ENCODE measurements at places on chromosomes 6 and 20.

GRCh38 chr6:125984311-125984710 is 2.0 kb upstream of the TRMT11 start:
- no peak for DNase-seq

- no peak for DNase-seq
These were observed 725 bp upstream of the ISM1 start for GRCh38 chr20:13220194-13220903.

- DNase-seq = no peak
These were observed 50.3 kb downstream of the RRBP1 start for GRCh38 chr20:17631576-17632319.

GRCh38 chr6:98833307-98834059 is 891 bp upstream of the POU3F2 start:
- no peak for DNase-seq

- no peak for DNase-seq
These were observed 75.3 kb downstream of the TCP11 start for GRCh38 chr6:35065870-35066269.

DNA sequence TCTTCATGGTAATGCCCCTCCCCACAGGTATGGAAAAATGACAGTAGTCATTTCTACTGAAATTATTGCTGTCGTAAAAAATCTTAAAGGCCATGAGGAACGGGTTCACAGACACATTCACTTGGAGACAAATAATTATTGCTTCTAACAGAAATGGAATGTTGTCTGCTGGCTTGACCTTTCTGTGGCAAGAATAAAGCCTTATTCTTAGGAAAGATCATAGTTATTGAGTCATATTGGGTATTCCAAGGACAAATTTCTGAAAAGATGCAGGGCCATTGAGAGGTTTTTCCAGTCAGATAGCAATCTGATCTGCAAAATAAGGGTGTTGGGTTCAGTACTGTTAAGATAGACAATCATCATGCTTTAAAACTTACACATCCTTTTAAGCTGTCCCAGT is 29.2 kb downstream of the AKAP7 start:
- no peak for DNase-seq

DNA sequence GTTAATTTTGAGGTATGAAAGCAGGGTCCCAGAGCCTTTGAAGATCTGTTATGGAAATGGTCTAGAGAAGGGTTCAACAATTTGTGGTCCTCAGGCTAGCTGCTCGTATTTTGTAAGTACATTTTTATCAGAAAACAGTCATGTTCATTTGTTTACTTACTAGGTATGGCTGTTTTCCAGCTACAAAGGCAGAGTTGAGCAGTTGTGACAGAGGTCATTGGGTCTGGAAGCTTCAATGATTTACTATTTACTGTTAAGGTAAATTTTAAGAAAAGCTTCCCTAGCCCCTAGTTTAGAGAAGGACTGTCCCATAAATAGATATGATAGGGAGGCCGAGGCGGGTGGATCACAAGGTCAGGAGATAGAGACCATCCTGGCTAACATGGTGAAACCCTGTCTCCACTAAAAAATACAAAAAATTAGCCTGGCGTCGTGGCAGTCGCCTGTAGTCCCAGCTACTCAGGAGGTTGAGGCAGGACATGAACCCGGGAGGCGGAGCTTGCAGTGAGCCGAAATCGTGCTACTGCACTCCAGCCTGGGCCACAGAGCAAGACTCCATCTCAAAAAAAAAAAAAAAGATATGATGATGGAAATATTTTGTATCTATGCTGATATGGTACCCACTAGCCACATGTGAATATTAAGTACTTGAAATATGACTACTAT is 538.4 kb upstream of the CITED2 start:
- DNase-seq = no peak

- no peak for DNase-seq
These were observed 219.9 kb downstream of the HDGFL1 start for GRCh38 chr6:22789315-22789714.

DNA sequence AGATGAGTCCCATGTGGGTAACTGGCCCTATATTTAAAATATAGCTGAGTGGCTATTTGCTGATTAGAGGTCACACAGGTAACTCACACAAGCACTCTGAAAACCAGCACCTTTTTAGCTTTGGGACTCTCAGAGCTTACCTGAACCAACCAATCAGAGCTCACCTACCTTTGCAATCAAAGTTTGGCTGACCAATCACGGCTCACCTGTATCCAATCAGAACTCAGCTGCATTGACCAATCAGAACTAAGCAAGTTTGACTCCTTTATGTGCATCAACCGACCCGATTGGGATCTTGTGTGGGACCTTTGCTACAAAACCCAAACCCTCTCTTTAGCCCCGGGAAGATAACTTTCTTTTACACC is 106.8 kb upstream of the NXT1 start:
- DNase-seq = no peak

DNA sequence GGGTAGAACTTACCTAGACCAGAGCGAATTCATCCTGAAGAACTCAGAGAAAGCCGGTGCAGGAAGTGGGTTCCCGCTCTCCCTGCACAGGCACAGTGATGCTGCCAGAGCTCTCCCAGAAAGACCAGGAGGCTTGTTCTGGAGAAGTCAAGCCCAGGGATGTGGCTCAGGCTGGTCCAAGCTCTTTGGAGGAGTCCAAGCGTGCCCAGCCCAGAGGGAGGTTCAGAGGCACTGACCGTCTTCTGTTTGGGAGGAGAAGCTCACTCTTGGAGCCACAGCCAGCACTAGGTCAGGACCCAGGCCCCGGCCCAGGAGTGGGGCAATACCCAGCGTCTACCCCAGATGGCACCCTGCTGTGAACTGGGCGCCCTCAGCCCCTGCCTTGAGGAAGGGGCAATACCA is 1.5 kb upstream of the PMEPA1 start:
- DNase-seq = no peak

GRCh38 chr20:39795401-39796272 is 833.5 kb downstream of the DHX35 start:
- DNase-seq = no peak

GRCh38 chr20:37294262-37294981 is 5.0 kb downstream of the MANBAL start:
- no peak for DNase-seq

DNA sequence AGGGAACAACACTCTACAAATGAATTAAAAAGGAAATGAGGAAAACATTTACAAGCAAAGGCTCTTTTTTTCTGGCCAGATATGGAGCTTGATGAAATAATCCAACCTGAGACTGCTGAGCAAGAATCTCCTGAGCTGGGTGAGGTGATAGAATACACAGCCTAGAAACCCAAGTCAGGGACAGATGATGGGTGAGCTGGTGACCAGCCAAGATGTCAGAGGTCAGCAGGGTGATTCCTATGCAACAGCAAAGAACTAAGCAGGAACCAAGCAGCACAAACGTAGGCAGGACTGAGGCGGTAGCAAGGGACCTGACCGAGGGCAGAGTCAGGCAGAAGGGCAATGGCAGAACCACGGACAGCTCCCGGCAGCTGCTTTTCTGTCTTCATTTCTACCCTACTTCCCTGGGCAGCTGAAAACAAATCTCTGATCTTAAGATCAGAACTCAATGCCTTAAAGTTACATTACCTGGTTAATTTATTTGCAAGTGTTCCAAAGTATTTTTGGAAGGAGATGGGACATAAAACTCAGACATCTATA is 75.1 kb downstream of the CDC40 start:
- no peak for DNase-seq

DNA sequence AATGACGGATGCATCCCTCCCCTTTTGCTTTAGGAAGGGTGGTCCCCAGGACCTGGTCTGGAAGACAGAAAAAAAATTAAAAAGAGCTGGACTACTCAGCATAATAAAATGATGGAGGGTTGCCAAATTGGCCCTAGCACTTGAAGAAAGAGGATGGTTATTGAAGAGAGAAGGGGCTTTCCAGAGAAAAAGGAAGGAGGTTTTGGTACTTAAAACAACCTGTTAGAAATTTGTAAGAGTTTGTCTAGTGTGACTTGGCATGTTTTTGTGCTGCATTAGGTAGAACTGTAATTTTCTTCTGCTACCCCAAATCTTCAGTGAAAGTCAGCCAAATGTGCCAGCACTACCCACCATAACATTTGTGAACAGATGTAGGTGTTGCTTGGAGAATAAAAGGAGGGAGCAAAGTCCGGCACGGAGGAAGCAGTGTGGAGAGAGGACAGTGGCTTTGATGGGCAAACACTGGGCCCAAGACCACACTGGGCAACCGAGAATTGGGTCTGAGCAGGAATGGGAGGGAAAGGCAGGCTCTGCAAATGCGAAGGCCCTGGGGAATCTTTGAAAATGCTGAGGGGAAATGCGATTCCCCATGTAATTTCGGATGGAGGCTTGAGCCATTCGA is 160.9 kb downstream of the QRSL1 start:
- no peak for DNase-seq

- DNase-seq = no peak
These were observed 151.3 kb downstream of the AKAP7 start for GRCh38 chr6:131286469-131287040.

DNA sequence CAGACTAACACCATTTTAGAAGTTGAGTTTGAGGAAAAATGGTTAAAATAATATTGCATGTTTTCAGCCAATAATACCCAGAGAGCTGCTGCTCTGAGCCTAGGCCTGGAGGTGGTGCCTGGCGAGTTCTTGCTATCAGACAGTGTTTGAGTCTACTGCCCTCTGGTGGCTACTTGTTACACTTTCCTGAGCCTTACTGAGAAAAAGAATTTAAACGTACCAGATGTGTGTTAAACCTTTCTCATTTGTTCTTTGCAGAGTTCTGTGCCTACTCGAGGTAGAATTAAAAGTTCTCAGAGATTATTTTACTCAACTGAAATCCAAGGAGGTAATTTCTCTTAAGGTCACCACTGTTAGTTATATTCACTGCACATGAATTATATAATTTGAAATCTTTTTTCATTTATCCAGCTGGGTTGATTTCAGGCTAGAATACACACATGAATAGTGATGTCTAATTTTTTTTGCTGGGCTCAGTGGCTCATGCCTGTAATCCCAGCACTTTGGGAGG is 38.2 kb downstream of the SHLD1 start:
- peak; percentile 49 for DNase-seq

DNA sequence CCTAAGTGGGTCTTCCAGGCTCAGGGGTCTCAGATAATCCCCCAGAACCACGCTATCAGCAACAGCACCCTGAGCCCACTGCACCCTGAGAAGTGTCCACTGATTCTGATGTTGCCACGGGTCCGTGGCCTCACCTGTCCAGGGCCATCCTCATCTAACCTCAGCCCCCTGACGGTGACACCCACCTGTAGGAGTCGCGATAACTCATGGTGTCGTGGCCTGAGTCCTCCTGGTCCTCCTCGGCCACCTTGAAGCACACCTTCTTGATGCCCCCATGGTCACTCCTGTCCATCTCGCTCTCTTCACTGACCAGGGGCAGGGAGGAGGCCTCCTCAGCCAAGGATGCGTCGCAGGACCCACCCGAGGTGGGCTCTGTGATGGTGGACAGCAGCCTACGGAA is 182.1 kb downstream of the PREX1 start:
- no peak for DNase-seq

- DNase-seq = no peak
These were observed 1357.7 kb upstream of the CITED2 start for GRCh38 chr6:140732155-140732554.

GRCh38 chr20:60009318-60009717 is 51.1 kb downstream of the CDH26 start:
- no peak for DNase-seq

- no peak for DNase-seq
These were observed 4.3 kb upstream of the LTA start for GRCh38 chr6:31567531-31568370.

- DNase-seq = no peak
These were observed 138.1 kb downstream of the RFPL4B start for GRCh38 chr6:112485120-112485826.

DNA sequence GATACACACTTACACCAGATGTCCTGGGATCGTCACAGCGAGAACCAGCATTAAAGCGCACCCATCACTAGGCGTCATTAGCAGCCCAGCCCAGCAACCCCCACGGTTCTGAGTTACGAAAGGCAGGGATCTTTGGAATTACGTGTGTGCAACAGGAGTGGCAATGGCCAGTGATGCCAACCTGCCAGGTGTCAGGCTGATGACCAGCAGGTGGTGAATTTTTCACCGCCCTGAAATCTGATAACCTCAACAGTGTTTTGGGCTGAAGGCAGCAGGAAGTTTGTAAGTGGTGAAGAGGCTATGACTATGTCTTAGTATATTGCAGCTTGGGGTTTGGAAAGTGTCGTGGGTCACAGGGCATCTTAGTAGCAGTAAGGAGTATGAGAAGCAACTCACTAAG is 166.1 kb downstream of the TMEM242 start:
- no peak for DNase-seq

DNA sequence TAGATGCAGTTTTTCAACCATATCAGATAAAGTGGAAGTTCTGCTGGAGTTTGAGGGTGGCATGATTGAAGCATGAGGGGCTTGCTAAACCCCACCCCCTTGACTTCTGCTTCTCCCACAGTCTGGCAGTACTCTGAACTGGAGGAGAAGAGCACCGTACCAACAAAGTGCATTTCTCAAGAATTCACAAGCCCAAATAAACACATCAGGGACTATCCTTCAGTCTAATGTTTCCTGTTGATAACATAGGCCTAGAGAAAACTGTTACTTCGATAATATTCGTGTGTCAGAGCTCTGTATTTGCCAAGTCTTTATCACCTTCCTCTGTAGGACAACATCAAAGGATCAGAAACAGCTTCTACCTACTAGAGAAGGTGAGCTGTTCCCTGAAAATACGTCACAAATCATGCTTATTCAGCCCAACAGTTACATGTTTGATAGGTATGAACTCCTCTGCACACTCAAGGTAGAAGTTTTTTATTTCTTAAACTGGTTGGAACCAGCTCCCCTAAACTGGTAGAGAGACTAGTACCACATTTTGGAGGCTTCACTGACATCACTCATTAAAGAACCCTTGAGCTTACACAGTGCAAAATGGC is 153.2 kb upstream of the PRND start:
- DNase-seq = no peak

DNA sequence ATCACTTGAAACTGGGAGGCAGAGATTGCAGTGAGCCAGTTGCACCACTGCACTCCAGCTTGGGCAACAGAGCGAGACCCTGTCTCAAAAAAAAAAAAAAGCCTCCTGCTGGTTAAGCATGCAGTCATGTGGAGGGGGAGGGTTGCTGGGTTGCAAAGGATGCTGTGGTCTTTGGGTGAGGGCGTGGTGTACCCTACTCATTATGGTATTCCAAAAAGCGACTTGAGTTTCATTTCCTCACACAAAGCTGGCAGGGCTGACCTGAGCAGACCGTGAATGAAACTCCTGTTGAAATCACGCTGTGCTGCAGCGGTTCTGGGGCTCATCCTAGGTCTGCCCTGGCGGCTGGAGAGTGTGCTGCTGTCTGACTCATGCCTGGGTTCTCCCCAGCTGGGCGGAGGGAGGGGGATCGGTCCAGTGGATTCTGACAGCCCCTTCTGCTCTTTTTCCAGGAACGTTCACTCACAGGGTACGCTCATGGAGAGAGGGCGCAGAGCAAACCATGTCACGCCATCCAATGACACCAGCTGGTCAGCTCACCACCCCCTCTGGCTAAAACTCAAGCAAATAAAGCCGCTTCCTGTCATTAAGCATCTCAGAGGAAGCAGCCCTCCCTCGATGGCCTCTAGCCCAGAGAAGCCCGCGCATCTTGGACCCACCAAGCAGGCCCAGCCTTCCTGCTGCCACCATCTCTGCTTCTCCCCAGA is 166.2 kb downstream of the SCML4 start:
- DNase-seq = no peak

All from stimulated activated CD8-positive, alpha-beta memory T cell treated with anti-CD3 and anti-CD28 coated beads, Interleukin-4, amount 100 ng/mL, for 4 hours (primary cell).